Karpas-422 (cell line): ENCODE measurements at places on chromosomes 12 and 14. TPM values are rescaled to one million over a fixed set of nuclear protein-coding genes. Genes with fewer than 3 reads are reported as not detected.
A peak's percentile ranks its signal among the peaks of the same experiment; 100 is the strongest.

- no peaks in the 10 kb centered on the region for H3K27me3 ChIP-seq
- H3K4me1 ChIP-seq, result 0 out of 2 replicates have a peak, but pooled peaks cover 3% of the 10 kb centered on the region
Measured at GRCh38 chr12:128969480-128970055, 116.3 kb downstream of the GLT1D1 start.

GRCh38 chr12:116432314-116432750 lies 126.8 kb upstream of the MAP1LC3B2 start:
- no peaks in the 10 kb centered on the region for H3K27me3 ChIP-seq
- no peak overlapping the region for H3K4me3 ChIP-seq
- no peak for DNase-seq
- H3K4me1 ChIP-seq, result no peaks in the 10 kb centered on the region
- H3K36me3 ChIP-seq, result no peaks in the 10 kb centered on the region

GRCh38 chr14:95503365-95504134 lies 12.9 kb downstream of the SYNE3 start:
- DNase-seq, result no peak
- H3K4me3 ChIP-seq, result no peak overlapping the region
- no peaks in the 10 kb centered on the region for H3K27me3 ChIP-seq
- peaks cover 22% of the 10 kb centered on the region for H3K4me1 ChIP-seq

- no peak overlapping the region for H3K4me3 ChIP-seq
- H3K27ac ChIP-seq, result no peak overlapping the region
- no peaks in the 10 kb centered on the region for H3K36me3 ChIP-seq
- no peak for DNase-seq
- H3K27me3 ChIP-seq, result no peaks in the 10 kb centered on the region
- H3K4me1 ChIP-seq, result no peaks in the 10 kb centered on the region
Measured at GRCh38 chr14:100639280-100639679, 52.1 kb upstream of the BEGAIN start.

DNA sequence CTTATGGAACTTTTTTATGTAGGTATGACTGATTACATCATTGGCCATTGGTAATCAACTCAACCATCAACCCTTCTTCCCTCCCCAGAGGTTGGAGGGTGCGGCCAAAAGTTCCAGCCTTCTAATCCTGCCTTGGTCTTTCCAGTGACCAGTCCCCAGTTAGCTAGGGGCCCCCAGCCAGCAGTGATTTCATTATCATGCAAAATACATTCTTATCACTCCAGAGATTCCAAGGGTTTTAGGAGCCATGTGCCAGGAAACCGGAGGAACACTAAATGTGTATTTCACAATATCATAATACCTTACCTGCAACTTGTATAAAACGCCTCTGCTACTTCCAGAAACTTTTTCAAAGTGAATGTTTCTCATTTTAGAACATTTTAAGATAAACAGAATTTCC lies 181.5 kb upstream of the PELI2 start:
- no peak overlapping the region for H3K4me3 ChIP-seq
- H3K36me3 ChIP-seq, result no peaks in the 10 kb centered on the region
- H3K27me3 ChIP-seq, result no peaks in the 10 kb centered on the region

GRCh38 chr14:53845813-53846693 lies 110.6 kb downstream of the BMP4 start:
- H3K27me3 ChIP-seq, result 0 out of 2 replicates have a peak, but pooled peaks cover 3% of the 10 kb centered on the region
- DNase-seq, result no peak
- no peaks in the 10 kb centered on the region for H3K4me1 ChIP-seq
- no peaks in the 10 kb centered on the region for H3K36me3 ChIP-seq
- no peak overlapping the region for H3K4me3 ChIP-seq
- H3K27ac ChIP-seq, result no peak overlapping the region

DNA sequence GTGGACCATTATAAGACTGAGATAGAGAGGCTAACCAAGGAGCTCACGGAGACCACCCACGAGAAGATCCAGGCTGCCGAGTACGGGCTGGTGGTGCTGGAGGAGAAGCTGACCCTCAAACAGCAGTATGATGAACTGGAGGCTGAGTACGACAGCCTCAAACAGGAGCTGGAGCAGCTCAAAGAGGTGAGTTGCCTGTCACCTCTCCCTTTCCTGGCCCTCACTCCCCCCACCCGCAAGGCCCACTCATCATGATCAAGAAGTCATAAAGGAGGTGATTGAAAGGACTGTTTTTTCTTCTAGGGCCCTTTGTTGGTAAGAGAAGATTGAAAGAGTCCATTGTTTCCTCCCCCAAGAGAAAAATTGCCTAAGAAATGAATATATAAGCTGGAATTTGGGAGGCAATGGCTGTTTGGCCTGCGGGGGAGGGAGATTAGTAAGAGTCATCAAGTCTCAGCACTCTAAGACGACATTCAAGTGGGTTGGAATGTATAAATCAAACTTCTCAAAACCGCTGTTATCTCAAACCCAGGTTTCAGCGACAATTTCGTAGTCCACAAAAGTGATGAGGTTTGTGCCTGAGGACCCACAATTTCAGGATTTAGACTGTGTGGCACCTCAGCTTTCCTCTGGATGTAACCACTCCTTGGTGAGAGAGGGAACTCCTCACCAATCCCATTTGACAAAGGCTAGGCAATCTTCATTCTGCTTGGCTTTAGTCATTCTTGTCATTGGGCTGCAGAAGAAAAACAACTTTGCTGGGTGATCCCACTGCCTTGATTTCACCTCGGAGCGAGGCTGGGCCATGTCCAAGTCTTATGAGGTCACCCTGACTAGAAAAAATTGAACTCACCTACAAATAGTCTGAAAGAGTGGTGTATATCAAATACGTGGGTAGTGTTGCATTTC lies 966 bp downstream of the BICD1 start:
- peak; percentile 62 for DNase-seq
- peaks cover 27% of the 10 kb centered on the region for H3K4me1 ChIP-seq
- no peaks in the 10 kb centered on the region for H3K27me3 ChIP-seq
- H3K4me3 ChIP-seq, result peak overlapping the region; percentile 81
- H3K27ac ChIP-seq, result peak overlapping the region; percentile 73

DNA sequence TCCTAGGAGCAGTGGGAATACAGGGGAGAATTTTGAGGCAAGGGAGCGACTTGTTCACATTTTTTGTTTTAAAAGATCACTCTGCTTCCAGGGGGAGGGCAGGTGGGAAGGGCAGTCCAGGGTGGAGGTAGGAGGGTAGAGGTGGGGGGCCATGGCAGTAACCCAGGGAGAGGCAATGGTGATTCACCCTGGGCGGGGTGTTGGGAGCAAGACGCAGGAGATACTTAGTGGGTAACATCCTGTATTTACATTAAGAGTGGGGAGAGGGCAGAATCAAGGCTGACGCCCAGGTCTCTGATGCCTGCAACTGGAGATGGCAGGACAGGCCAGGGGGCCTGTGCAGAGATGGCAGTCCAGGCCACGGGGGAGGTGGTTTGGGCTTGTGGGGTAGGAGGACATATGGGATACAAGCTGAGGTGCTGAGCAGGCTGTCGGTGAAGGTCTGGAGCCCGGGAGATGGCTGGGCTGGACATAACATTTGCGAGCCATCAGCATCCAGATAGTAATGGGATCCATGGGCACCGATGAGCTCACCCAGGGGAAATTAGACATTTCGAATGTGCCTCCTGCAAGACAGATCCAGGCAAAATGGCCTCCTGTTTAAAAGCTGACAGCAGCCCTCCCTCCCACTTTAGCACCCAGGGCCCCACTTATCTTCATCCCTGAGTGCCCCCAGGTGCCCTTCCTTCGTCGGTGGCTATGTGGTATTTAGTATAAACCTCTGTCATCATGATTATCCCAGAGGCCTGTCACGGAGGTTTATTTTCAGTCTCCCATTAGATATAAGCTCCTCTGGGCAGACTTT lies 9.3 kb downstream of the EML1 start:
- no peak overlapping the region for H3K27ac ChIP-seq
- no peaks in the 10 kb centered on the region for H3K36me3 ChIP-seq
- H3K4me1 ChIP-seq, result no peaks in the 10 kb centered on the region

- H3K27me3 ChIP-seq, result no peaks in the 10 kb centered on the region
- no peak overlapping the region for H3K27ac ChIP-seq
- no peaks in the 10 kb centered on the region for H3K36me3 ChIP-seq
Measured at GRCh38 chr12:130463275-130463658, 125.6 kb downstream of the PIWIL1 start.

- H3K27ac ChIP-seq, result no peak overlapping the region
- no peak overlapping the region for H3K4me3 ChIP-seq
- no peaks in the 10 kb centered on the region for H3K27me3 ChIP-seq
Measured at GRCh38 chr12:113936460-113936859, 29.7 kb downstream of the RBM19 start.

DNA sequence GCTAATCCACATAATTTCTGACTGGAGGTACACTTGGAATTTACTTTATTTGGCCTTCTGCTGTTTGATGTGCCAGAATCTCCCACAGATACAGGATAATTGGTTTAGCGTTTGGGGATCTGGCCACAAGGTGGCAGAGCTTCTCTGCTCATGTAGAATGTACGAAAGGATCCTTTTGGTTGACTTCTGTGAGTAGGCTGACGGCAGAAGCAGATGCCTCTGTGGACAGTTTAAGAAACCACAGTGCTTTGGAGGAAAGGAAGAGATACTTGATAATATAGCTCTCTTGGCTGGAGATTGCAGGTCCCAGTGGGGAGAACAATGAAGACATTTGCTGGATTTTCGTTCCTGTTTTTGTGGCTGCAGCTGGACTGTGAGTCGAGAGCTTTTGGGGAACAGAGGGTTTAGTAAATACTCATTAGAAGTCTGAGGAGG lies 75.3 kb upstream of the OR4E1 start:
- no peak overlapping the region for H3K4me3 ChIP-seq
- no peaks in the 10 kb centered on the region for H3K27me3 ChIP-seq
- no peak overlapping the region for H3K27ac ChIP-seq
- no peaks in the 10 kb centered on the region for H3K4me1 ChIP-seq
- DNase-seq, result peak; percentile 86

- peaks cover 46% of the 10 kb centered on the region for H3K4me1 ChIP-seq
- no peak overlapping the region for H3K27ac ChIP-seq
- no peaks in the 10 kb centered on the region for H3K36me3 ChIP-seq
Measured at GRCh38 chr14:75979648-75980565, 1.9 kb downstream of the TGFB3 start.

TAS2R46 gene
- total RNA-seq, result 0.83 and 6.3 TPM in 2 replicates

SLC17A8 gene
- 0.15 TPM in 1 of 2 replicates, not detected in the other for total RNA-seq

NOVA1 gene
- total RNA-seq, result not detected in 2 replicates

RAD52 gene
- total RNA-seq, result 14.9 and 23.5 TPM in 2 replicates

INHBE gene
- 14.3 and 17.9 TPM in 2 replicates for total RNA-seq

RASSF8 gene
- 0.45 and 4.5 TPM in 2 replicates for total RNA-seq

IFNG-AS1 gene
- not detected in 2 replicates for total RNA-seq

TCL1B gene
- 0.37 TPM in 1 of 2 replicates, not detected in the other for total RNA-seq

RAD9B gene
- total RNA-seq, result 0.32 and 1.4 TPM in 2 replicates

SMCO2 gene
- total RNA-seq, result not detected in 2 replicates

OAS2 gene
- total RNA-seq, result 3.0 and 6.3 TPM in 2 replicates

FOXN4 gene
- not detected in 2 replicates for total RNA-seq
